ENCODE measurements at places on chromosomes 11 and 22. TPM values are rescaled to one million over a fixed set of nuclear protein-coding genes. Genes with fewer than 3 reads are reported as not detected.

PIWIL4 gene
- total RNA-seq, result 13.5 TPM

DNA sequence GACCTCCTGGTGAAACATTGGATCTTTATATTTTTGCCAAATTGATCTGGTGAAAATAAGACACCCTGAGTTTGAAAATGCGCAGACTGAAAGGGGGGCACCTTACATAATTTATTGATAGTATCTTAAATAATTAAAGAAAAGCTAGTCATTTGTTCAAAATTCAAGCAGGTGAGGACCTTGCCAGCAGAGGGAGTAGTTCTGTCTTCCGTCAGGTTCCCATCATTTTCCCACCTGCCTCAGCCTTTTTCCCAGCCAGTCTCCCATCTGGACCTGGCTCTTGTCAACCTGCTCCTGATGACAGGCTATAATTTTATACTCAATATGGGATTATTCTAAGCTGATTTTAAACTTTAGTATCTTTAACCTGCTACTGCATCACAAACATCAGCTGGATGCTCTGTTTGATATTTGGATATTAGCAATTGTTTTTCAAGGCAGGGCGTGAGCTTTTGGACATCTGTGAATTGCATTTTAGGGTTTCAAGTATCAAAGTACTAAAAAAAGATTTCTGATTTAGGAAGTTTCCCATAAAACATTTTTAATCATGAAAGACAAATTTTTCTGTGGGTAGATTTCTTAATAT, 132.0 kb downstream of the ELP4 start:
- no peak overlapping the region for H3K4me3 ChIP-seq
- H3K27me3 ChIP-seq, result no peaks in the 10 kb centered on the region
- no peaks in the 10 kb centered on the region for H3K36me3 ChIP-seq
- peaks cover 3% of the 10 kb centered on the region for H3K4me1 ChIP-seq

DNA sequence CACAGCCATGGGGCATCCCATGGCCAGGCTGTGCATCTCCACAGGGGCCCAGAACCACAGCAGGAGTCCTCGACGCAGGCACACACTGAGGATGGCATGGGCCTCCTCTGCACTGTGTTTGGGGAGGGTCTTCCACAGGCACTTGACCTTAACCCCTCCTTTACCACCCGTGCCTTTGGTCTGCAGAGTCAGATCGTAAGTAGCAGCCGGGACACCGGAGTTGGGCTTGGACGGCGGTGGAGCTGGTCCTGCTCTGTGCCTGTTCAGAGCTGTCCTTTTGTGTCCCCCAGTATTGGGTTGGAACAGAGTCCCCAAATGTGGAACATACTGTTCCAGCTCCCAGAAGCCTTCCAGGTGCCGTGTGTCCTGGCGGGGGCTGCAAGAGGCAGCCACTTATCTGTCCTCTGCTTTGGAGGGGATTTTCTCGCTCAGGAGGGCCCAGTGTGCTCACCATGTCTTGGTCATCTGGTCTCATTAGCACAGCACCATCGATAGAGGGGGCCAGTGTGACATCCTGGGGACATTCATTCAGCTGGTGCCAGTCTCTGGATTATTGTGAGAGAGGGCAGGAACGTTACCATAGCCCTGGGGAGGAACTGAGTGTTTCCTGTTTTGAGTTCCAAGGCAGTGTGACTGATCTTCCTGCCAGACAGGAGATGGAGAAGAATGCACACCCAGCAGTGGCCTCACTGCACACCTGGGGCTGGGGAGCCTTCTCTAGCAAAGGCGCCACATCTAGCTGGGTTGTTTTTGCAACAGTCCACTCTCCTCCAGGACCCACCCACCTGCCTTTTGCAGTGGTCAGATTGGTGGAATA, 12.4 kb downstream of the CRELD2 start:
- H3K36me3 ChIP-seq, result no peaks in the 10 kb centered on the region
- no peaks in the 10 kb centered on the region for H3K27me3 ChIP-seq
- H3K27ac ChIP-seq, result peak overlapping the region; percentile 50

OR5B12 gene
- not detected for total RNA-seq

DNA sequence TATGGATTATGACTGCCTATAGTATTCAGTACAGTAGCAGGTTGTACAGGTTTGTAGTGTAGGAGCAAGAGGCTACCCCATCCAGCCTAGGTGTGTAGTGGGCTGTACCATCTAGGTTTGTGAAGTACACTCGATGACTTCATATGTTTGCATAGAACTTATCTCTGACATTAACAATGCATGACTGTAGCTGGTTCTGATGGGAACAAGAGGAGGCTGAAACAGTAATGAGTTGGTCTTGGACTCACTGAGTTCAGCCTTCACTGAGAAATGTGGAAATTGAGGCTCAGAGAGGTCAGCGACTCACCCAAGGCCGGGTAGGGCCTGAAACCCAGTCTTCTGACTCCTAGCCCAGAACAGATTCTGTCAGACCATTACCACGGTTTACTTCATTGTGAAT, 13.0 kb downstream of the MYO7A start:
- no peaks in the 10 kb centered on the region for H3K4me1 ChIP-seq
- no peak overlapping the region for H3K27ac ChIP-seq
- H3K36me3 ChIP-seq, result no peaks in the 10 kb centered on the region
- H3K27me3 ChIP-seq, result no peaks in the 10 kb centered on the region
- H3K4me3 ChIP-seq, result no peak overlapping the region

All from thoracic aorta (tissue), 2 donors.